Aorta (tissue), 5 donors: ENCODE measurements at places on chromosomes 6 and 20. TPM values are rescaled to one million over a fixed set of nuclear protein-coding genes. Genes with fewer than 3 reads are reported as not detected.

Gene SIM1
- 0.10 TPM for total RNA-seq

- H3K4me3 ChIP-seq = no peak overlapping the region
- no peak for DNase-seq
- H3K27ac ChIP-seq = no peak overlapping the region
- H3K4me1 ChIP-seq = no peaks in the 10 kb centered on the region
These were observed 107.1 kb downstream of the THBS2 start for GRCh38 chr6:169146521-169146920.

Gene CUTA
- total RNA-seq = 89.9 TPM

Gene MROH8
- total RNA-seq = 5.1 TPM

- no peaks in the 10 kb centered on the region for H3K27me3 ChIP-seq
- no peak overlapping the region for H3K4me3 ChIP-seq
- peak; percentile 71 for DNase-seq
- no peaks in the 10 kb centered on the region for H3K36me3 ChIP-seq
- H3K4me1 ChIP-seq = no peaks in the 10 kb centered on the region
- no peak overlapping the region for H3K27ac ChIP-seq
These were observed 1.8 kb upstream of the WRNIP1 start for GRCh38 chr6:2763345-2763841.

Gene ANGPT4
- total RNA-seq = 0.19 TPM

Gene FAM184A
- 4.8 TPM for total RNA-seq

Gene NRSN2
- total RNA-seq = 31.0 TPM

DNA sequence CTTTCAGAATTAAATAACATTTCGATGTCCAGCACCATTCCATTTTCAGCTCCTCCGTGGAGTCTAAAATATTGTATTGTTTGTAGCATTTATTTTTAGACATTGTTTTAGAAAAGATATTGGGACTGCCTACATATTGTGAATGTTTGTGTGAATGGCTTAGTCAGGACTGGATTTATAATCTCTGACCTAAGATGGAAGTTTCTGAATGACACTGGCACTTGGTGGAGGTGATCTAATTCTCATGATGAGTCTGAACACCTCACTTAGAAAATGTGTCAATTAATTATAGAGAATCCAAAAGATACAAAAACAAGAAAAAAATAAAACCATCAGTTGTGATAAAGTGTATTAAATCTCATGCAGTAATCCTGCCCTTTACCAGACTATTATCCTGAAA is 60.8 kb upstream of the HBS1L start:
- no peaks in the 10 kb centered on the region for H3K36me3 ChIP-seq
- no peak overlapping the region for H3K27ac ChIP-seq
- no peaks in the 10 kb centered on the region for H3K27me3 ChIP-seq
- H3K4me3 ChIP-seq = no peak overlapping the region

GRCh38 chr6:76708641-76709331 is 636.3 kb upstream of the IMPG1 start:
- no peaks in the 10 kb centered on the region for H3K4me1 ChIP-seq
- H3K36me3 ChIP-seq = no peaks in the 10 kb centered on the region
- H3K27me3 ChIP-seq = no peaks in the 10 kb centered on the region
- DNase-seq = no peak
- no peak overlapping the region for H3K27ac ChIP-seq
- no peak overlapping the region for H3K4me3 ChIP-seq

GRCh38 chr6:38720295-38720694 is 5.2 kb downstream of the DNAH8 start:
- H3K4me1 ChIP-seq = no peaks in the 10 kb centered on the region
- no peak overlapping the region for H3K4me3 ChIP-seq
- no peak overlapping the region for H3K27ac ChIP-seq
- peaks cover 4% of the 10 kb centered on the region for H3K27me3 ChIP-seq
- H3K36me3 ChIP-seq = no peaks in the 10 kb centered on the region
- no peak for DNase-seq

GRCh38 chr20:31781945-31782344 is 37.2 kb upstream of the MYLK2 start:
- no peaks in the 10 kb centered on the region for H3K36me3 ChIP-seq
- DNase-seq = no peak
- no peaks in the 10 kb centered on the region for H3K4me1 ChIP-seq
- no peak overlapping the region for H3K4me3 ChIP-seq
- no peak overlapping the region for H3K27ac ChIP-seq
- H3K27me3 ChIP-seq = no peaks in the 10 kb centered on the region

DNA sequence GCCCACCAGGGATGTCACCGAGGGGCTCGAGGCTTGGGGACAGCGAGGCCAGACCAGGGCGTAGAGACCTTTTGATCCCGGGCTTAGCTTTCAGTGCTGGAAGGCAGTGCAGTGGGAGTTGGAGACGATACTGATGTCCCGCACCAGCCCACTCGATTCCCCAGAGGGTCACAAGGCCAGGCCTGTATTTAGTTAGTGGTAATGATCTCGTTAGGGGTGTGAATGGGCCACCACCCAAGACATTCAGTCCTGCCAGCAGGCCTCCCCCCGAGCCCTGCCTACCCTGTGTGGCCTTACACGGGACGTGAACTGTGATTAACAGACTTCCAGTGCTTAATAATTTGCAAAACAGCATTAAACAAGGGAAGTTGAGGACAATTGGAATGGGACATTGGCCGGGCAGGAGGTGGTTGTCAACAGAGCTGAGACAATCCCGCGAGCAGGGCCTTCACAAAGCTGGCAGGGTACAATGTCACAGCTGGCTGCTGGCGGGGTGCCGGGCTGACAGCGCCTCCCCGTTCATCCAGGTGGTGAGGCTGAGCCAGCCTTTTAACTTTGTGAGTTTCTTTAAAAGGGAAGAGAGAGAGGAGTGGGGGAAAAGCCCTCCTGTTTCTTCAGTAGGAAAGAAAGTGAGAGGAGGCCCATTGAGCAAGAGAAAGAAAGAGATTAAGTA is 175.3 kb upstream of the RALGAPA2 start:
- no peak for DNase-seq
- H3K4me3 ChIP-seq = no peak overlapping the region
- no peaks in the 10 kb centered on the region for H3K36me3 ChIP-seq
- H3K4me1 ChIP-seq = no peaks in the 10 kb centered on the region
- H3K27me3 ChIP-seq = no peaks in the 10 kb centered on the region
- no peak overlapping the region for H3K27ac ChIP-seq

DNA sequence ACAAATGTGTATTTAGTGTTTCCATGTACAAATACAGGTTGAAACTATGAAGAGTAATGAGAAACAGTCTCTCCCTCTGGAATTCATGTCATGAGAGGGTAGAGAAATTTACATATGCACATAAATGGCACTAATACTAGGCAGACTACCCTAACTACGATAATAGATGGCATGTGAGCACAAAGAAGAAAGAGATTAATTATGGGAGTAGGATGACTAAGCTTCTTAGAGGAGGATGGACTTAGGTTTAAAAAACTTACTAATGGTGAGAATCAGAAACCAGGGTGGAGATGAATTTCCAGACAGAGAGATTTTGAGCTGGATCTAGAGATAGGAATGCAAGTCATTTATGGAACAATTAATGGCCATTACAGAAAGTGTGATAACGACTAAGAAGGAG is 225.3 kb upstream of the HTR1E start:
- H3K27ac ChIP-seq = no peak overlapping the region
- no peak overlapping the region for H3K4me3 ChIP-seq
- no peaks in the 10 kb centered on the region for H3K36me3 ChIP-seq

Gene LAMA5
- total RNA-seq = 361 TPM

DNA sequence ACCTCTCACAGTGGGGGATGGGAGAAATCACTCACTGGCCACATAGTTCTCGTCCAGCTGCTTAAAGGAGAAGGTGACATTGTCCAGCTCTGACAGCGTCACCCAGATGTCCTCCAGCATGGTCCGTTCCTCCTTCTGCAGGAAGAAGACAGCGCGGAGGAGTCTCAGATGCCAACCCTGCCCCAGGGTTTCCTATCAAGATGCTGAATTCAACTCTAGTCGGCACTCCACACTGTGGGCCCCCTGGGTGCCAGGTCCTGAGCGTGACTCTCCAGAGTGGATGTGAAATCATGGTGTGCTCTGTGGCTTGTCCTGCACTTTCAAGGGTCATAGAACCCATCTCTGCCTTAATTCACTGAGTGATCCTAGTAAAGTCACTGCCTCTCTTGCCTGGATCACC is 193.2 kb downstream of the PREX1 start:
- H3K4me1 ChIP-seq = no peaks in the 10 kb centered on the region
- H3K4me3 ChIP-seq = no peak overlapping the region
- H3K36me3 ChIP-seq = peaks cover 15% of the 10 kb centered on the region

DNA sequence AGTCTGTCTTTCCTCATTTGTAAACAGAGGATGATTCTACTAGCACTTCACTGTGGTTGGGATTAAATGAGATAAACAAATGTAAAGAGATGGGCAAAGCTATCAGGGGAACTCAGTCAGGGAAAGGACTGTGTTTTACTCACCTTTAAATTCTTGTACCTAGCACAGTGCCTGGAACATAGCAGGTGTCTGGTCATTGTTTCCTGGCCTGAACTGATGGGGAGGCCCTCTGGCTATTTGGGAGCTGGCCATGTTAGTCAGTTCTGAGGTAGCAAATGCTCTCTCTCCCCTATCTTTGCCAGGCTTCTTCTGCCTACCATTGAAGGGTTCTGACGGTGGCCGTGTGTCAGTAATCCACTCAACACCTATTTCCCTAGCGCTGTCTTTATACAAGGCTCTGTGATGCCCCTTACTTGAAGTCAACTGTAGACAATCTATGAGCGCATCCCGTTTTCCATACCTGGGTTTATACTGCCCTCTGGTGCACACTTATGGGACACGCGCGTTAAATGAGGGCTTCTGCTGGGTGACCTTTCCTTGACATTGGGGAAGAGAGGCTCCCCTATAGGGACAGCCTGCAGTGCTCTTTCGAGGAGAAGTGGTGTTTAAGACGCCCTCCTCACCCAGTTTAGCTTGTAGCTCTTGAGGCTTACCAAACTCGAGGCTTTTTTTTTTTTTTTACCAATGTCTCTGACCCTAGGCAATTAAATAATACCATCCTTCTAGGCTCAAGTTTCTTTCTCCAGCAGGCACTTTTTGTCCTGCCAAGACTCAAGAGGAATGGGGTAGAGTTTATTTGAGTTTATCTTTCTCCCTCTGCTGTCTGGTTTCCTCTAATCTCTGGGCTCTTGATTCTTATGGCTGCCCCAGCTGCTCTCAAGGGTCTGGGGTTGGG is 4.0 kb upstream of the SPATS1 start:
- no peak for DNase-seq
- no peaks in the 10 kb centered on the region for H3K36me3 ChIP-seq
- no peak overlapping the region for H3K4me3 ChIP-seq
- no peaks in the 10 kb centered on the region for H3K4me1 ChIP-seq
- H3K27ac ChIP-seq = no peak overlapping the region

Gene RIMS1
- total RNA-seq = 4.8 TPM

DNA sequence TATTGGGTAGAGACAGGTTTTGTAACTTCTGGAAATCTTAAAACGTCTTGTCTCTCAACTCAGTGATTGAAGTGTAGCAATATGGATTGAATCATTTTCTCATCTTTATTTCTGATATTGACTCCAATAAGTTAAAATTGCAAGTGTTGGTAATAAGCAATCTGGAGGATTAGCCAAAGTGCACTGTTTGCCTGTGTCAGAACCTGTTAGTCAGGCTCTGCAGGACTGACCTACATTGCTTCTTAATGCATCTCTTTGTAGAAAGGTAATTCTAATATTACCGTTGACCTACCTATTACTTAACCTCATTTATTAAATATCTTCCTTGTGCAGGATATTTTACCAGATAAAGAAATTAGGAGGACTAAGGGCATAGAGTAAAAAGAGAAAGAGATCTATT is 484.0 kb upstream of the CITED2 start:
- H3K4me1 ChIP-seq = no peaks in the 10 kb centered on the region
- H3K36me3 ChIP-seq = no peaks in the 10 kb centered on the region
- H3K4me3 ChIP-seq = no peak overlapping the region
- no peak for DNase-seq
- H3K27me3 ChIP-seq = no peaks in the 10 kb centered on the region

DNA sequence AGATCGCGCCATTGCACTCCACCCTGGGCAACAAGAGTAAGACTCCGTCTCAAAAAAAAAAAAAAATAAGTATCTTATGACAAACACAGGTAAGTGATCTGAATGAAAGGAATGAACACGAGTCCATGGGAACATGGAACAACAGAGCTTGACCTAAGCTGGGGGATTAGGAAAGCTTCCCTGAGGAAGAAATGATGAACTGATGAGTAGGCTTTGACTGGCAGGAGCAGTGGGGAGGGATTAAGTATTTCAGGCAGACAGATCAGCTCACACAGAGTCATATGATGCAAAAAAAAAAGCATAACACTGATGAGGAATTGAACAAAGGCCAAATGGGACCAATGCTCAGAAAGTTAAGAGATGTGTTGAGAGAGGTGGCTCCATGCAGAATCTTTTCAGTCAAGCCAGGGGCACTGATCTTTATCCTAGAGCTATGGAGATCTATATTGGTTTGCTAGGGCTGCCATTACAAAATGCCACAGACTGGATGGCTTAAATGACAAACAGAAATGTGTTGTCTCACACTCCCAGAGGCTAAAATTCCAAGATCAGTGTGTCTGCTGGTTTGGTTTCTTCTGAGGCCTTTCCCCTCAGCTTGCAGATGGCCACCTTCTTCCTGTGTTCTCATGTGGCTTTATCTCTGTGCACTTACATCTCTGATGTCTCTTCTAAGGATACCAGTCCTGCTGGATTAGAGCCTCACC is 85.6 kb downstream of the ANKRD6 start:
- peaks cover under 1% of the 10 kb centered on the region for H3K4me1 ChIP-seq
- H3K27me3 ChIP-seq = no peaks in the 10 kb centered on the region
- no peak overlapping the region for H3K27ac ChIP-seq
- DNase-seq = no peak

Gene OR2B6
- not detected for total RNA-seq

GRCh38 chr6:139338795-139339194 is 35.7 kb downstream of the CITED2 start:
- H3K27ac ChIP-seq = no peak overlapping the region
- peaks cover 7% of the 10 kb centered on the region for H3K4me1 ChIP-seq
- H3K4me3 ChIP-seq = no peak overlapping the region
- no peaks in the 10 kb centered on the region for H3K27me3 ChIP-seq
- H3K36me3 ChIP-seq = no peaks in the 10 kb centered on the region

Gene KIF25
- not detected for total RNA-seq

Gene CLPSL2
- total RNA-seq = not detected

DNA sequence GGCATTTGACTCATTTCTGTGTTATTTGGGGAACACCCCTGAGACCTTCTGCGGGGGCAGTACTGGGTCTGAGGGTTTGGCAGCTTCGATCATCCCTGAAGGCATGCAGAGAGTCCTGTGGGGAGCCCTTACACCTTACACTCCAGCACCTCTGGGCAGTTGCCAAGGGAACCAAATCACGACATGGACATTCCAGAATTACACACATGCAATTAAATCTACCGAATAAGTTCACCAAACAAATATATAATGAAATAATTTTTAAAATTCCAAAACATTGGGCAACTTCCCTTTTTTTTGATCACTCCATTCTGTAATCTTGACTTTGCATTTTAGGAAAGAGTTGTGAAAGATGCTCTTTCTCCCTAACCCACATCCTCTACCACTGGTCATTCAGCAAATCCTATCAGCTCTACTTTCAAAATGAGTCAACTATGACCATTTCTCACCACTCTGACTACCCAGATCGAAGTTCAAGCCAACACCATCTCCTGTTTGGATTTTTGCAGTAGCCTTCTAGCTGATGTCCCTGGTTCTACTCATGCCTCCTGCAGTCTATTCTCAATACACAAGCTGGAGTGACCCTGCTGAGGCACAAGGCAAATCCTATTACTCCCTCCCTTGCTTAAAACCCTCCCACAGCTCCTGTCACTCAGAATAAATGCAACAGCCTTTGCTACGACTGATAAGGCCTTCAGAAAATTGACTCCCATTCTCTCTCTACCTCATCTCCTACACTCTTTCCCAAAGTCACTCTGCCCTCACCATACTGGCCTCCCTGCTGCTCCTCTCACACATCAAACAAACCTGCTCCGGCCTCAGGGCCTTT is 533.3 kb downstream of the HACE1 start:
- no peaks in the 10 kb centered on the region for H3K27me3 ChIP-seq
- no peak for DNase-seq
- no peaks in the 10 kb centered on the region for H3K36me3 ChIP-seq
- no peaks in the 10 kb centered on the region for H3K4me1 ChIP-seq
- no peak overlapping the region for H3K27ac ChIP-seq
